ENCODE measurements at places on chromosomes 6 and 20. TPM values are rescaled to one million over a fixed set of nuclear protein-coding genes. Genes with fewer than 3 reads are reported as not detected.
A peak's percentile ranks its signal among the peaks of the same experiment; 100 is the strongest.

The FAM184A gene
- total RNA-seq: 2.2 TPM

DNA sequence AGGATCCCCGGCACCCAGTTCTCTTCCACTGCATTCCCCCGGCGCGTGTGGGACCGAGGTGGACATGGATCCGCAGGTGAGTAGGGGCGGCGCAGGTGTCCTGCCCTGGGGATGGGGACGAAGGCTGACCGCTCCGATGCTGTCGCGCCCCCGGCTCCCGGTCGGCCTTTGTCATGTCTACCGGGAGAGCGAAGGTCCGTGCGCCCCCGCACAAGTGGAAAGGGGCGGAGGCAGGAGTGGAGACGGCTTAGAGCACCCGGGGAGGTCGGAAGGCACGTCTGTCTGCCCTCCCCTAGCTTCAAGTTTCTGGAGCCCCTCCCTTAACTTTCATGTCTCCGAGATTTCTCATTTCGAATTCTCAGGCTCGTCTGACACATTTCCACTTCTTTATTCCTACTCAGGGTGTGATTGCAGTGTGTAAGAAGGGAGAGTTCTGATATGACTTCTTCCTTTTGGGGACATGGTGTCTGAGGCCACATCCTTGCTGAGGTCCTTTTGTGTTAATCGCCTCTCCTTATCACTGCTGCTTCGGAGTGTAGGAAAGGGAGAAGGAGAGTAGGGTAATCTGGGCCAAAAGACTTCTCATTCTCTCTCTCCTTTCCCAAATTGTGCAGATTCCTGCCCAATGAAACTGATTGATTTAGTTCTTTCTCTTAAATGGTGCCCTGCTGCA is 435 bp downstream of the KIFC1 start:
- no peak for DNase-seq

The RAE1 gene
- 11.6 TPM for total RNA-seq

GRCh38 chr6:95848717-95849116 is 167.1 kb upstream of the FUT9 start:
- DNase-seq: no peak

- DNase-seq: no peak
Measured at GRCh38 chr6:99822741-99823512, 171.1 kb downstream of the MCHR2 start.

DNA sequence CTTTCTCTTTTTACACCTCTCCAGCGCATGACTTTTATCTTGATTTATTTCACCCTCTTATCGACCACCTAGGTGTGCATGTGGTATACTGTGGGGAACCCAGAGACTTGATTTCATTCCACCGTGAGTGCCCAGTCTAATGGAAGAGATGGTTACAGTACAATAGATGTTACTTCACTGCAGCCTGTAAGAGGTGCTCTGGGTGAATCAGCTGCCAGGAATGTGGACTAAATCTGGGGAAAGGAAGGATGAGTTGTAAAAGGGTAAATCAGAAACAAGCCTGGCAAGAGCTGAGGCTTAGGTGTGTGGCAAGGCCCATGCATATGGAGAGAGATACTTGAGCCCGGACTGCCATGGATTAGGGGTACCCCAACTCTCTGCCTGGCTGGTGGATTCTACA is 7.4 kb downstream of the STK35 start:
- peak; percentile 55 for DNase-seq

The PRKN gene
- total RNA-seq: 15.7 TPM

The SOBP gene
- total RNA-seq: 8.2 TPM

- no peak for DNase-seq
Measured at GRCh38 chr6:56652994-56653393, 10.3 kb upstream of the DST start.

The MTFR2 gene
- not detected for total RNA-seq

GRCh38 chr6:122610690-122611455 is 668 bp downstream of the PKIB start:
- DNase-seq: no peak

The SLC22A2 gene
- total RNA-seq: not detected

The PSORS1C1 gene
- 1.5 TPM for total RNA-seq

GRCh38 chr6:6730831-6731230 is 142.3 kb downstream of the LY86 start:
- no peak for DNase-seq

DNA sequence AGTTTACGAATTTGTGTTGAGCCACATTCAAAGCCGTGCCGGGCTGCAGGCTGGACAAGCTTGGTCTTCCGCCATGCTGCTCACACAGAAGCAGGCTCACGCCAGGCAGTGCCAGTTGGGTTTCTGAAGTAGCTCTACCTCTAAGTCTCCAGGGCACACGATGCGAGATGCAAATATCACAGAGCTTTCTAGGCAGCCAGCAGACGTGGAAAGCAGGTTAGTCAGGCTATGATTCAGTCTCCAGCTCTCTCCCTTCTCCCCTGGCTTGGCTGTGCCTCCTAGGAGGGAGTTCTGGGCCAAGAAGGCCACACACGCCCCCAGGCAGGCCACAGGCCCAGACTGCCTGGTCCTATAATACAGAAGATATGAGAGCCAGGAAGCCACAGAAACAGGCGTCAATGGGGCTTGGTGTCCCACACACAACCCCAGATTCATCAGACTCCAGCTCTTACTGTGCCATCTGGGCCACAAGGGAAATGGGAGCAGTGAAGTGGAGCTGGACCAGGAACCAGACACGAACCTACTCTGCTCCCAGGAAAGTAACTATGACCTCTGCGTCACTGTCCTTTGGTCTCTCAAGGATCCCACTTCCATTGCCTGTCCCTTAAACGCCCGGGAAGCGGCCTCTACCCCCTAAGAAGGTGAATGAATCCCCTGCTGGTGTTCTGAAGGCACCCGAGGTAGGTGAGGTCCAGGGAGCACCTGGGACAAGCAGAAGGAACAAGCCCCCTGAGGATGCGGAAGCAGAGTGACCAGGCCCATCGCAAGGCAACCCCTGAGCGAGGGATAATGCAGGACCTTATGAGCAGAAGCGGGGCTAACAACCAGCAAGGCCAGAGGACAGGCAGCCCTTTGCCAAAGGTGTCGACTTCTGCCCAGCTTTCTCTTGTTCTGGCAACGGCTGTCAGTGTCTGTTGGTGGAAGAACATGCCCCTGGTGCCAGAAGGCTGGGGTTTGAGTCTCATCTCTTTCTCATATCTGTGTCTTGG is 61.2 kb downstream of the GFOD1 start:
- no peak for DNase-seq

DNA sequence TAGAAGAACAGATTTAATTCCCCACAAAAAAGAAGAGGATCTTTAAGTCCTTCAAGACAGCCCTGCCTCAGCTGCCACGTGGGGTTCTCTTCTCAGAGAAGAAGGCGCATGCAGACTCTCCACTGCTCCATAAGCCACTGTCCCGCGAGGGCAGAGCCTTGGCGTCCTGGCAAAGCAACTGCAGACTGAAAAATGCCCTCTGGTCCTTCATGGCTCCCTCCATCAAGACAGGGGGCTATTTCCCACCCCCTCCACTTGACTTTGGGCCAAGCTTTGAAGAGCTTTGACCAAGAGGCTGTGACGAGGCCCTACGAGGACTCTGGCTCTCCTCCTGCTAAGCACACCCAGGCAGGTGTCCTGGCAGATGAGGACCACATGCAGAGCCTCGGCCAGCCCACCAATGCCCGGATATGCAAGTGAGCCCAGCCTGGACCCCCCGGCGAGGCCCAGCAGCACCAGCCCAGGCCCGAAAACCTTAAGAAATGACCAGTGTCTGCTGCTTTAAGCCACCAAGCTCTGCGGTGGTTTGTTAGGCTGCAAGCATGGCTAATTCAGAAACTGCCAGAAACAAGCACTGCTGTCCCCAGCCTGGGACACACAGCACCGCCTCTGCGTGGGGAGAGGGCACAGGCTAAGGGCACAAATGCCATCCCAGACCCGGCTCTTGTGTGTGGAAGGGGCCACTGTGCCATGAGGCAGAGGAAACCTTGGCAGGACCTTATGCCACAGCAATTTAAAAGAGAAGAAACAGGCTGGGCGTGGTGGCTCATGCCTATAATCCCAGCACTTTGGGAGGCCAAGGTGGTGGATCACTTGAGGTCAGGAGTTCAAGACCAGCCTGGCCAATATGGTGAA is 16.1 kb downstream of the GMEB2 start:
- DNase-seq: no peak

The DDX43 gene
- total RNA-seq: 0.51 TPM

- DNase-seq: no peak
Measured at GRCh38 chr6:56297022-56297989, 49.9 kb upstream of the COL21A1 start.

DNA sequence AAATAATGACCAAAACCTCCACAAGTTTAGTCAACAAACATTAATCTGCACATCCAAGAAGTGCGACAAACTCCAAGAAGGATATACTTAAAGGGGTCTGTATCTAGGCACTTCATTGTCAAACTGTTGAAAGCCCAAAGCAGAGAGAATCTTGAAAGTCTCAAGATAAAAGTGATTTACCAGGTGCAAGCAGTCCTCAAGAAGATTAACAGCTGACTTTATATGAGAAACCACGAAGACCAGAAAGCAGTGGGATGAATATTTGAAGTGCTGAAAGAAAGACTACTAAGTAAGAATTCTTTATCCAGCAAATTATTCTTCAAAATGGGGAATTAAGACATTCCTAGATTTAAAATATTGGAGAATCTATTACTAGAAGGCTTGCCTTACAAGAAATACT is 58.4 kb upstream of the BLCAP start:
- DNase-seq: no peak

- DNase-seq: no peak
Measured at GRCh38 chr6:149202952-149203351, 114.6 kb upstream of the TAB2 start.

- DNase-seq: no peak
Measured at GRCh38 chr6:16130932-16131387, 2.1 kb downstream of the MYLIP start.

DNA sequence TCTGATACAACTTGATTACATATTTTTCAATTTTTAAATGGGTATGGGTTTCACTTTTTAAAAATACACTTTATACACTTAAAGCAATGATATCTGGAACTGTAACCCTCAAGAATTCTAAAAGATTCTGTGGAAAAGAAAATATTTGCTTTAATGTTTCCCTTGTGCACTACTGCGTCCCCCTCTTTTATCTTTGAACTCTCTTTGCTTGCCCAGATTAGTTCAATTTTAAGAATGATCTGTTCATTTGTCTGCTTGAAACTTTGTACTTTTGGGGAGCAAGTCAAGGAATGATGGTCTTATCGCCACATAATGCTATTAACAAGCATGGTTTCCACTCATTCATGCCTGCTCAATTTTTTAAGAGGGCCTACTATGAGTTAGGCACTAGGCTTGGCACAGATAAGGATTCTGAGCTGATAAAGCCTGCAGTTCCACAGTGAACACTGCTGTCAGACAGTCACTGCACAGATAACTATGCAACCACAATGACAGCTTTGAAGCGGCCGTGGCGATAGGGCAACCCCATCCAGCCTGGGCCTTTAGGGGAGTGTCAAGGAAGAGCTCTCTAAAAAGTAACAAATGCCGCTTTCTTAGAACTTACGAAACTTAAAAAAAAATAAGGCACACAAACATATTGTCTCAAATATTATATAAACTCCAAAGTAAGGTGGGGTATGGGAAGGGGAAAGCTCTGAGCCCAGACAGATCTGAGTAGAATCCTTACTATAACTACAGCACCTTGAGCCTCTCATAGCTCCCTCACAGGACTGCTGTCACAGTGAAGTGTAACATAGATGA is 29.7 kb downstream of the FYN start:
- DNase-seq: no peak

- no peak for DNase-seq
Measured at GRCh38 chr6:11769811-11770545, 8.6 kb downstream of the ADTRP start.

The BNIP5 gene
- not detected for total RNA-seq

The NOTCH4 gene
- total RNA-seq: 22.5 TPM

- DNase-seq: no peak
Measured at GRCh38 chr6:167093922-167094432, 28.9 kb upstream of the CCR6 start.
